CD4-positive, alpha-beta T cell treated with Interleukin-15 for 1 hour (primary cell): ENCODE measurements at places on chromosomes 12 and 14.
A peak's percentile ranks its signal among the peaks of the same experiment; 100 is the strongest.

DNA sequence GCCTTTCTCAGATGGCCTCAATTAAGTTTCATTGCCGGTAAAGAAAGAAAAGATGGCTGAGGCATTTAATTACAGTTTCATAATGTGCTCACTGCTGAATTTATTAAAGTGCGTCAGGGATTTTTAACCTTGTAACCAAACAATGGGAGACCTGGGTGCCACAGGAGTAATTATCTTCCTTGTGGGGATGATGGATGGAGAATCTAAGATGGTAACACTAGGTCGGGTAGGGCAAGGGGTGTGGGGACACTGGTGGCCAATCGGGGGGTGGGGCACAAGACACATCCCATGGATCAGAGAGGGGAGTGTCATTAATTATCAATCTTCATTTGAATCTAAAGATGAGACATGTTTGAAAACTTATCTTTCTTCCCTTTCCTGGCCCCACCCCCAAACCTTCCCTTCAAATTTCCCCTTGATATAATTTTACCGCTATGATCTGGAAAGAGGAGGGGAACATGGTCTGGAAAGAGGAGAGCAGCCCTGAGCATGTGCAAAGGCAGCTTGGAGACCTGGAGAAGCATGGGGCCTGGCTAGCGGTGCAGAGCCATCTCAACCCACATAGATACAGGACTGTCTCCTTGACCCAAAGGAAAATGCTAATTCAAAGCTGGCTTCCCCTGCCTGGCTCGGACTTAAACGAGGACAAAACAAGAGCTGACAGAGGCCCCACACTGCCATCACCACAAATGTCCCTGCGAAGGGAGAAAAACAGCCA lies 231.3 kb upstream of the NOS1 start:
- no peak for DNase-seq

DNA sequence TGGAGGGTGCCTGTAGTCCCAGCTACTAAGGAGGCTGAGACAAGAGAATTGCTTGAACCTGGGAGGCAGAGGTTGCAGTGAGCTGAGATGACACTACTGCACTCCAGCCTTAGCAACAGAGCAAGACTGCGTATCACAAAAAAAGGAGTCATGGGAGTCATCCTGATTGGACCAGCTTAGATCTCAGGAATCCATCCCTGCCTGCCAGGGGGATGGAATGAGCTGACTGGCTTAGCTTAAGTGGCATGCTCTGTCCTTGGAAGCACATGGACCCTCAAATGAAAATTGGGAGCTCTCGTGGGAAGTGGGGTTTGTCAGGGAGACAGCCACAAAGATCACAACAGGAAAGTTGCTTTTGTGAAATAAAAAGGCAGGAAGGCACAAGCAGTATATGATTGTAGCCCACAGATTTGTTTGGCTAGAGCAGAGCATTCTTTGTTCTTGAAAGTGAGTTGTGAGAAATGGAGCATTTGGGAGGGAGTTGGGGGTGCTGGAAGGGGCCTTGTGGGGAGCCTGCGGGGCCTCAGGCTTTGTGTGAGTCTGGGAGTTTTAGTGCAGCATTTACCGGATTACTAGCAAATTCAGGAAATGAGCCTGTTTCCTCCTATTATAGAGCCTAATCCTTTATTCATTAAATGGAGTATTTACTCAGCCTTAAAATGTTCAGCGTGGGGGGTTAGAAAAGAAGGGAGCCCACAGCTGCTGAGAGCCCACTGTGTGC lies 30.7 kb downstream of the DGLUCY start:
- no peak for DNase-seq

GRCh38 chr14:50798048-50798421 lies 32.9 kb downstream of the NIN start:
- no peak for DNase-seq

DNA sequence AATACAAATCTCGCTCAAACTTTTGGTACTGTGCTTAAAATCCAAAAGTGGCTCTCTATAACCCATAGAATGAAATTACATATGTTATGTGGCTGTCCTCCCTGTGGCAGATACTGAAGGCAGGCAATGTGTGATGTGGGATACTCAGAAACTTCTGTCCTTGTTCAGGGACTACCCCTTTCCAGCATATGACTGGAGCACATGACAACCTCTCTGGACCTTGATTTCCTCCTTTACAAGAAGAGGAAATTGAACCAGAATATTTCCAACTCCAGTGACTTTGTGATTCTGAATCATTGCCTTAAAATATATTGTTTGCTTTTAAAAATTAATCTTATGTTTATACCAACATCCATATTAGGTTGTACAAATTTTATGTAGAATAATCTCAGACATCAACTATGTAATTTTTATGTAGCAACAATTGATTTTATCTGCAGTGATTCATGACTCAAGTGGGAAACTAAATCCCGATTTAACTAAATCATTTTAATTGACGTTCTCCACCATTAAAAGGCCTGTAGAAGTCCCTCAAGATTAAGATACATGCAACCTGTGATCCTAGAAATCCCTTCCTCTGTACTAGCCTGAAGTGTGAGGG lies 162.4 kb downstream of the AKAP6 start:
- DNase-seq, result no peak

GRCh38 chr12:11991604-11992003 lies 79.1 kb upstream of the BCL2L14 start:
- no peak for DNase-seq

GRCh38 chr12:99035803-99036202 lies 390.7 kb downstream of the APAF1 start:
- DNase-seq, result no peak

- DNase-seq, result no peak
These were observed 103.1 kb downstream of the RFLNA start for GRCh38 chr12:124397807-124398577.

- DNase-seq, result no peak
These were observed 51.0 kb downstream of the MAGOHB start for GRCh38 chr12:10562306-10562933.

DNA sequence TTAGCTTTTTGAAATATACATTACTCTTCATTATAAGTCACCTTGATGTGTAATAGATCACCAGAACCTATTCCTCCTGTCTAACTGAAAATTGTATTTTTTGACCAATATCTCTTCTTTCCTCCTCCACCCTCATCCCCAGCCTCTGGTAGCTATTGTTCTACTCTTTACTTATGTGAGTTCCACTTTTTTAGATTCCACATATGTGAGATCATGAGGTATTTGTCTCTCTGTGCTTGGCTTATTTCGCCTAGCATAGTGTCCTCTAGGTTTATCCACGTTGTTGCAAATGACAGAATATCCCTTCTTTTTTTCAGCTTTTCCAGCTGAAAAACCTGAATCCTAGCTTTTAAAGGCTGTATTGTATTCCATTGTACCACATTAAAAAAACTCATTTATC lies 82.1 kb downstream of the MIPOL1 start:
- no peak for DNase-seq

GRCh38 chr14:68331426-68331825 lies 461.4 kb downstream of the ZFP36L1 start:
- no peak for DNase-seq

- peak; percentile 17 for DNase-seq
These were observed 163.4 kb downstream of the SAMD4A start for GRCh38 chr14:54730156-54730961.

DNA sequence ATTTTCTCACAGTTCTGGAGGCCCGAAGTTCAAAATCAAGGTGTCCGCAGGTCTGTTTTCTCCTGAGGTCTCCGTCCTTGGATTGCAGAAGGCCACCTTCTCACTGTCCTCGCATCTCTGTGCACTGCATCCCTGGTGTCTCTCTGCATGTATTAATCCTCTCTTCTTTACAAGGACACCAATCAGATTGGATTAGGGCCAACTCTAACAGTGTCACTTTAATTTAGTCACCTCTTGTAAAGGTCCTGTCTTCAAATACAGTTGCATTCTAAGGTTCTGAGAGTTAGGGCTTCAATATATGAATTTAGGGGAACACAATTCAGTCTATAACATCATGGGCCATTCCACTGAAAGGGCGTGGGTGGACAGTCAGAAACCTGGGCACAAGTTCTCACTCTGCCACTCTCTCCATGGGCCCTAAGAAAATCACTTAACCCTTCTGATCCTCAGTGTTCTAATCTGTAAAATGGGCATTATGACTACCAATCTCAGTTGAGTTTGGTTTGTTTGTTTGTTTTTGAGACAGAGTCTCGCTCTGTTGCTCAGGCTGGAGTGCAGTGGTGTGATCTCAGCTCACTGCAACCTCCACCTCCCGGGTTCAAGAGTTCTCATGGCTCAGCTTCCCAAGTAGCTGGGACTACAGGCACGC lies 41.6 kb upstream of the FGD4 start:
- no peak for DNase-seq

GRCh38 chr14:55451398-55451797 lies 11.0 kb upstream of the TBPL2 start:
- DNase-seq, result no peak

DNA sequence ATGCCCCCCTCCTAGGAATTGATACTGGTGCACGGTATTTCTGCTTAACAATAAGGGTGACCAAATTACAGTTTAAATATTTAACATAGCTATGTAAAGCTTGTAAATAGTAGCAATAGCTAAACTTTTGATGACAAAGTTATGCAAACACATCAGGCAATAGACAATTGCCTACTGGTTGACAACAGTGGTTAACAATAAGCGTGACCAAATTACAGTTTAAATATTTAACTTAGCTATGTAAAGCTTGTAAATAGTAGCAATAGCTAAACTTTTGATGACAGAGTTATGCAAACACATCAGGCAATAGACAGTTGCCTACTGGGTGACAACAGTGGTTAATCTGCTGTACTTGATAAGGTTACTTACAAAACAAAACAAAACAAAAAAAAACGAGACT lies 886.5 kb upstream of the FLRT2 start:
- DNase-seq, result no peak

DNA sequence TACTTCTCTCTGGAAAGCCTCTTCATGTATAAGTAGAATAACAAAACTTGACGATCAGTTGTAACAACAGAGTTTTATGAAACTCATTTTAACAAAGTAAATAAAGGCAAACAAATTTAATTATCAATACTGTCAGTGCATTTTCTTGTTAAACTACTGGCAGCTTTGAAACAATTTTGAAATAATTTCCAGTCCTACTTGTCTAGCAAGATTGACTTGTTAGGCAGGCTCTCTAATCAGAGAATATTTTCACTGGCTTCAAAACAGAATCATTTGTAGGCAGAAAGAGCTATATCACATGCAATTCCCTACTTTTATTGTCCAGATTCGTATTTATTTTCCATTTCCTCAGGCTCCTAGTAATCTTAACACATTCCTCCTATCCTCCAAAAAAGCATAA lies 45.9 kb upstream of the SLC6A13 start:
- no peak for DNase-seq

- no peak for DNase-seq
These were observed 376.8 kb downstream of the RGS6 start for GRCh38 chr14:72308967-72309485.

GRCh38 chr14:104786726-104787675 lies 8.5 kb downstream of the AKT1 start:
- no peak for DNase-seq

GRCh38 chr12:108462686-108463085 lies 52.4 kb upstream of the FICD start:
- no peak for DNase-seq

DNA sequence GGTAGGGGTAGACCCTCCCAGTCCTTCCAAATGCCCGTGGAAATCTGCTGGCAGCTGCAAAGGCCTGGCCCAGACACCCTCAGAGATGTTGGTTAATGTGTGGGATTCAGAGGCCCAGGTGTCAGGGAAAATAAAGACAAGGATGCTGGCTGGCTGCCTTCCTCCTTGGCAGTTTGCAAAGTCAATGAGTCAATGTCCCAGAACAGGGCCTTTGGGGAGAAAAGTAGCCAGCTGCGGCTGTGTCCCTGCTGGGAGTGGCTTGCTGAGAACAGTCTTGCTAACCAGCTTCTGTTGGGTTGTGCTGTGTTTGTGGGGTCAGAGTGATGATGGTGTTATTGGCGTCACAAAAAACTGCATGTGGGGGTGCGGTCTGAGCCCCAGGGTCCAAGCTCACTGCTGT lies 29.2 kb downstream of the GLRX5 start:
- no peak for DNase-seq

DNA sequence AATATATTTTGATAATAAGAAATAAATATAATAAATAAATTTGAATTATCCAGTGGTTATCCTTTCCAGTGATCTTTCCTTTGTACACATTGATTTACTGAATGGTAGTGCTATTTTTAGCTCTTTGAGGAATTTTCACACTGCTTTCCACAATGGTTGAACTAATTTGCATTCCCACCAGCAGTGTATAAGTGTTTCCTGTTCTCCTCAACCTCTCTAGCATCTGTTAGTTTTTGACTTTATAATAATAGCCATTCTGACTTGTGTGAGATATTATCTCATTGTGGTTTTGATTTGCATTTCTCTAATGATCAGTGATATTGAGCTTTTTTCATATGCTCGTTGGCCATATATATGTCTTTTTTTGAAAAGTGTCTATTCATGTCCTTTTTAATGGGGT lies 333.7 kb downstream of the RAD51B start:
- no peak for DNase-seq

GRCh38 chr12:4984971-4985370 lies 58.7 kb upstream of the KCNA5 start:
- DNase-seq, result no peak

GRCh38 chr12:117111386-117111785 lies 12.2 kb upstream of the TESC start:
- DNase-seq, result no peak
